Omental fat pad (tissue), 4 donors: ENCODE measurements at places on chromosomes 7 and 10. TPM values are rescaled to one million over a fixed set of nuclear protein-coding genes. Genes with fewer than 3 reads are reported as not detected.

GRCh38 chr7:106357675-106358074 is 72.9 kb upstream of the NAMPT start:
- no peak for DNase-seq

- no peak for DNase-seq
Observed at GRCh38 chr7:114504586-114504985, 90.0 kb downstream of the FOXP2 start.

DNA sequence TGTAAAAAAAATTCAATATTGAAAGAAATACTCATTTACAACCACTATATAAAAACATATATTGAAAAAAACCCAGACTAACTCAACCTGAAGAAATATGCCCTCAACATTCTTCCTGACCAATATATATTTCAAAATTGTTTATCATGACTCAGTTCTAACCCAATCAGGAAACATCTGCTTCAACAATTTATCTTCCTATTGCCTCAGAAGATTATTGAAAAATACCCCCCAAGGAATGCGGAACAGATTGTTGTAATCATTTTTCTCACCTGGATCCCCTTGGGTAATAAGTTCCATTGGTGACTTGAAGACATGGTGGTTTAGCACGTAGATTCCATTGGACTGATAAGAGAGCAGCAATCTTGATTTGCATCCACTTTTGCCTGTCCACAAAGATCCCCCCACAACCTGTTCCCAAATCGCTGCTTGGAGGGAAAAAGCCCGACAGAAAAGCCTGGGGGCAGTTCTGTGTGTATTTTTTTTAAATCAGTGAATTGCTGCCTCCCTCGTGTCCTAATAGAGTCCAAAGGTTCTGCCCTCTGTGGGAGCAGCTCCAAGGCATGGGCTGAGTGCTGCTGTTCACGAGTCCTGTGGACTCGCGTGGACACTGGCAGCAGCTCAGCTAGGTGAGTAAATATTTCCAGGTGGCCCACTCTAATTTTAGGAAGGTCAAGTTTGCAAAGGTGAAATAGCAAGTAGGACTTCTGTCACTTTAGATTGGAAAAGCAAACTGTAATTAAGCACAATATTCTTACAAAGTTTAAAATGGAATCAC is 5.9 kb upstream of the INHBA start:
- DNase-seq, result no peak

DNA sequence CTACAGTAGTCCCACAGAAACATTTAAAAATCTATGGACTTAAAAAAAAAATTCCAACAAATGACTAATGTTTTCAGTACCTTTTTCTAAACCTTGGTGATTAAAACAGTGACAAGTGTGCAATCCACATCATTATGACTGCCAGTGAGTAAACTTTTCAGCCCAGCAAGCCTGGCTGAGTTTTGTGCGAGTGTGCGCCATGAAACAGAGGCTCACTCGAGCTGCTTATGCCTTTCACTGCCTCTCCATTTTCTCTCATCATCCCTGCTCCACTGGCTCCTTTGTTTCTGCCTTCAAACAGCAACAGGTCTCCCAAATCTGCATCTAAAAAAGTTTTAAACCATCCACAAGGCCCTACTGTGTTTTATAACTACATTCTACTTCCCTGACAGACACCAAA is 105.8 kb downstream of the USP6NL start:
- no peak for DNase-seq

GRCh38 chr10:86211691-86212390 is 154.8 kb downstream of the GRID1 start:
- DNase-seq, result no peak

GRCh38 chr10:124287791-124288190 is 130.9 kb downstream of the OAT start:
- DNase-seq, result no peak

GRCh38 chr10:132392811-132393694 is 3.9 kb upstream of the PWWP2B start:
- no peak for DNase-seq

DNA sequence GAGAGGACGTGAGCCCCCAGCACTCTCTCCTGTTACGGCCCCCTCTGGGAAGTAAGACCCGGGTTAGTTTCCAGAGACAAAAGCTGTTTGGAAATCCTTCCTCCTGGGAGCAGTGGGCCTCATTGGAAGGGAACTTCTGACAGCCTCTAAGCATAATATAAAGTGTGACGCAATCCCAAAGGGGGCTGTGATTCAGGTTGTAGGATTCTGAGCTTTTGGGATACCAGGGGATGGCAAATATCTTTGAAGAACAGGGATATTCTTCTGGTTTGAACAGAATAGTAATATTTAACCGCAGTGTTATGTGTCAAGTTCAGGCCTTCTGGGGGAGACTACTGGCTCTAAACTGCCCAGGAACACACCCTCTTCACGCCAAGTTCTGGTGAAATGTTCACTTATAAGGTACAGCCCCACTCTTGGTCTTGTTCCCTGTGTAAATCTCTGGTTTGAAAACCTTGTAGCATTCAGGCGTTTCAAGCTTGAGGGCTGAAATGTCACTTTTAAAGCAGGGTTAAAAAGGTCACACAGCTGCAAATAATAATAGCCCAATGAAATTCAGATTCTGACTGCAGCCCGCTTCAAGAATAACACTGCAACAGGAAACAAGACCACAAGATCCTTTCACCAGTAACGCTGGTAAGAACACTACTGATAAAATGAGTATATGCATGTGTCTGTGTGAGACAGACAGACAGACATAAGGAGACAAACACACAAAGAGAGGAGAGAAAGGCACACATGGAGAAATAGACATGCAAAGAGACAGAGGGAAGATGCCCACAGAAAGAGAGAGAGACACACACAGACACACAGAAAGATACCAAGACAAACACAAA is 69.0 kb downstream of the CREB5 start:
- DNase-seq, result no peak

DNA sequence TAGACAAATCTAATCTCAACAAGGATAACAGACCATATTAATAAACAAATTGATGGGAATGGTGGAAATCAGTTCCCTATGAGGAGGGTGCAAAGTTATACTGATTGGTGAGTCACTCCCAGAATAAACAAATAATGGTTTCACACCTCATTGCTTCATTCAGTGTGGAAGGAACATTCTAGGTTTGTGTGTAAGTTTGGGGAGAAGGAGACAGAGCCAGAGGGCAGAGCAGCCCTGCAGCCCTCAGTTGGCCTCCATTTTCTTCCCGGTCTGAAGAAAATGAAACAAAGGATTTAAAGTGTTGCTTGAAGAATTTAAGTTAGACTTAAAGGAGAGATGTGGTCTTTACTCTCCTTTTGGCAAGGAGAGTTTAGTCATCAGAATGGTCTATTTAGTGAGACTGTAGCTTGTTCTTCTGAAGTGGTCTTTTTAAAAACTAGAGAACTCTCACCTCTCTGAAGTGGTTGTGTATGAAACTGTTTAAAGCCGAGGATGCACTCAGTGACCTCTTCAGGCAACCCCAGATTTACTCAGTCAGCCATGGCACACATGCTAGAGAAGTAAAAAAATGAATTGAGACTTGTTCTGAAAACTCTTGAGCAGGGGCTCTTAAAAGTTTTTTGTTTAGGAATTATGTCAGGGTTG is 27.2 kb downstream of the IKZF1 start:
- DNase-seq, result no peak

- DNase-seq, result no peak
Observed at GRCh38 chr7:111650456-111650999, 88.2 kb upstream of the IMMP2L start.

DNA sequence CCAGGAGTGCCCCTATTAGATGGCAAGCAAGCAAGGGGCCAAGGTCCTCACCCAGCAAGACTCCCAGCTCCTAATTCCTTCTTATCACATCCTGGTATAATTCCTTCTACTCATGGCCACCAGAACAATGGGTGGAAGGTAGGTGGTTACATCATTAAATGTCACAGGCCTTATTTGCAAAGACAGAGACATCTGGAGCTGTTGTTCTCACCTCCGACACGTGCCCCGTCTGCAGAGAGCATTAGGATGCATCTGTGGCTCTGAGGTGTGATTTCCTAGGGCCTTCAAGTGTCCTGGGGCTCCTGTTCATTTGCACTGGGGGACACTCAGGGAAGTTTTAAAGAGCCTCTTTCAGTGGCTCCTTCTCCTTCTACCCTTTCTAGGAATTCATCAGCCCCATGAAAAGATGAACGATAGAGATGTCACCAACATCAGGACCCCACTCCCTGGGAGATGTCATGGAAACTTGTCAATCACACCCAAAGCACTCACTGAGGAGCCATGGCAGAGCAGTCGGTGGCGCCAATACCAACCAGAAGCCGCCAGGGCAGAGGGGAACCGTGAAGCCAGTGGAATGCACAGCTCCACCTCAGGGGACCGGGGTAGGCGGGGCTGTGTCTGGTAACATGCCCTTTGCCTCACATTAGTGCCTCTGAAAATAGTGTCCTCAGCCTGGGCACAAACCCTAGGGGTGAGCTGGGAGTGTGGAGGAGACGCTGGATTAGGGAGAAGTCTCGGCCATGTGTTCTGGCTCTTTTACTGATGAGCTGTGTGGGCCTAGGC is 2.9 kb upstream of the ATP6V0E2 start:
- no peak for DNase-seq

DNA sequence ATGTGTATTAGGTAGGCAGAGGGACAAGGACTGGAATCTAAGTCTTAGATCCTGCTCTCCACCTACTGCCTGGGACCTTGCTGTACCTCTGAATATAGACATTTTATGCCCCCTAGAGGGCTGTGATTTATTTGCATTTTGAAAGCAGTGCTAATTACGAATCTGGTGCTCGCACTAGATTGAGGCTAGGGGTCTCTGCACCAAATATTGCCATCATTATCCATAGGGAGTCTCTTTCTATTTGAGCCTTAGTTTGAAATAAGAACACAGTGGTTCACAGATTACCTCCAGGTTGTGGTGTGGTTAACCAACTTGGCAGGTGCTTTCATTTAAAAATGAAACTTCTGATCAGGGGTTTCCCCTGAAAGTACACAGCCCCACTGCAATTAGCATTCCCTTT is 41.8 kb downstream of the CNNM1 start:
- no peak for DNase-seq

- no peak for DNase-seq
Observed at GRCh38 chr10:90635111-90635765, 222.6 kb downstream of the HTR7 start.

The CCL26 gene
- total RNA-seq, result not detected

The CLRN3 gene
- not detected for total RNA-seq

The C10orf53 gene
- not detected for total RNA-seq

The CDC14C gene
- not detected for total RNA-seq

The NKX1-2 gene
- not detected for total RNA-seq

The SPDYE16 gene
- not detected for total RNA-seq

The HOXA11 gene
- total RNA-seq, result not detected
